ENCODE measurements at places on chromosomes 11 and 22. TPM values are rescaled to one million over a fixed set of nuclear protein-coding genes. Genes with fewer than 3 reads are reported as not detected.

Gene KREMEN1
- 7.5 TPM for total RNA-seq

Gene SCGB1A1
- total RNA-seq = not detected

- DNase-seq = peak; percentile 49
Observed at GRCh38 chr11:62501432-62501891, 45.1 kb downstream of the AHNAK start.

GRCh38 chr22:30471616-30472318 lies at the start of gene SEC14L3:
Gene SEC14L3 (minus strand): TSS chr22:30472017. CDS start chr22:30471958, 59 bp downstream.
- DNase-seq = no peak

- peak; percentile 40 for DNase-seq
Observed at GRCh38 chr22:43867839-43868635, 5.7 kb upstream of the SULT4A1 start.

Gene TSGA10IP
- not detected for total RNA-seq

Gene MYEOV
- total RNA-seq = 13.5 TPM

DNA sequence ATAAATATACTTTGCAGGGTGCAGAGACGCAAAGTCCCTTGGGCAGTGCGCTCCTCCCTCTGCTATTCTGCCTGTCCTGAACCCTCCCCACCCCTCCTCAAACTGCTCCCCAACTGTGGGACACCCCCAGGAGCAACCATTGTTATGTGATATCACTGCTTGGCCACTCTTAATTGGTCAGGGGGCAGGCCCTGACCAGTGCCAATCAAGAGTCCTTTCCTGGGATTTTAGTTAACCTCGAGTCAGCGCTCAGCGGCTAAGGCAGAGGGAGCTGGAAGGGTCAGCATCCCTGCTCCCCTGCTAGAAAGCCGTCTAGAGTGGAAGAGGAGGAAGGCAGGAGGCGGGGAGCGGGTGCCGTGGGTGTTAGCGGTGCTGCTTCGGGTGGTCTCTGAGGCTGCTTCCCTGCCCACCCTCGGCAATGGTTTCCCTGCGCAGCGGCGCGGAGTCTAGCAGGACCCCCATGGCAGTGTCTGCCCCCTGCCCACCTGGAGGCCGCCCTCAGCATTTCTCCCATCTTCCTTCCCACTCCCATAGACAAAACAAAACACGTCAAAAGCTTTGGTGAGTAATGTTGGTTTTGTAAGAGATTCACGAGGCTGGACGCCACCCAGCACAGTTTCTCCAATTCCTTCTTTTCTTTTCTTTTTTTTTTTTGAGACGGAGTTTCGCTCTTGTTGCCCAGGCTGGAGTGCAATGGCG lies 38.4 kb upstream of the A4GALT start:
- DNase-seq = no peak

Data from renal cortical epithelial cell (primary cell).